Right renal pelvis (tissue), 4 donors: ENCODE measurements at places on chromosomes 11 and 22. TPM values are rescaled to one million over a fixed set of nuclear protein-coding genes. Genes with fewer than 3 reads are reported as not detected.

SCUBE1 gene
- polyA plus RNA-seq, result 7.9 TPM

TRPM5 gene
- 2.9 TPM for polyA plus RNA-seq

B3GAT1 gene
- polyA plus RNA-seq, result 3.3 TPM

GRCh38 chr22:39178206-39179111, 26.0 kb upstream of the CBX7 start:
- no peak for DNase-seq

GRCh38 chr11:888310-889212, 22.0 kb downstream of the CHID1 start:
- no peak for DNase-seq
